ENCODE measurements at places on chromosomes 5 and 9.

GRCh38 chr9:93886911-93887310 is 68.2 kb downstream of the BARX1 start:
- no peak for DNase-seq

DNA sequence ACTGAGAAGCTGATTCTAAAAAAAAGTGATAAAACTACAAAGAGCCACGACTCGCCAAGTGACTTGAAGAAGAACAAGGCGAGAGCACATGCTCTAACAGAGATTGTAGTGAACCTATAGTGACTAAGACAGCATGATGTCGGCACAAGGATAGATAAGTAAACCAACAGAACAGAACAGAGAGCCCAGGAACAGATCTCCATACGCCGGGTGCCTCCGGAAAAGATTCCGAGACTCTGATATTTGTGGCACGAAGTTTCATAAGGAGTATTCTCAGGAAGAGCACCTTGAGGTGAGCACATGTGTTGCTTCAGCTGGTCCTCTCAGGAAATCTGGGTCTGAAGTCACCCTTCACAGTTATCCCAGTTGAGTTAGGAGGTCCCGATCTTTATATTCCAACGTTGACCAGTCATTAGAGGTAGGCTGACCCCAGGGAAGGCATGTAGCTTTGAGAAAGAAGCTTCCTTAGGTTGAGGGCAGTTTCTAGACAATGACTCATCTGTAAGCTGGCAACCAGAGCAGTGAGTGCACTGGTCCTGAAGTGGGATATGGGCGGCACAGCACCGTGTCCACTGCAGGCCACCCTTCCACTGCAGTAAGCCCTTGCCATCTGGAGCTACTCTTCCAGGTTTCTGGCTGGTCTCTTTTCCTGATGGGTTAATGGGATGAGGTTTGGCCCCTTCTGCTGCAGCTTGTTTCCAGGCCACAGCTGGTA is 13.6 kb upstream of the CLK4 start:
- no peak for DNase-seq

GRCh38 chr5:89988129-89988810 is 421.3 kb downstream of the CETN3 start:
- DNase-seq: no peak

DNA sequence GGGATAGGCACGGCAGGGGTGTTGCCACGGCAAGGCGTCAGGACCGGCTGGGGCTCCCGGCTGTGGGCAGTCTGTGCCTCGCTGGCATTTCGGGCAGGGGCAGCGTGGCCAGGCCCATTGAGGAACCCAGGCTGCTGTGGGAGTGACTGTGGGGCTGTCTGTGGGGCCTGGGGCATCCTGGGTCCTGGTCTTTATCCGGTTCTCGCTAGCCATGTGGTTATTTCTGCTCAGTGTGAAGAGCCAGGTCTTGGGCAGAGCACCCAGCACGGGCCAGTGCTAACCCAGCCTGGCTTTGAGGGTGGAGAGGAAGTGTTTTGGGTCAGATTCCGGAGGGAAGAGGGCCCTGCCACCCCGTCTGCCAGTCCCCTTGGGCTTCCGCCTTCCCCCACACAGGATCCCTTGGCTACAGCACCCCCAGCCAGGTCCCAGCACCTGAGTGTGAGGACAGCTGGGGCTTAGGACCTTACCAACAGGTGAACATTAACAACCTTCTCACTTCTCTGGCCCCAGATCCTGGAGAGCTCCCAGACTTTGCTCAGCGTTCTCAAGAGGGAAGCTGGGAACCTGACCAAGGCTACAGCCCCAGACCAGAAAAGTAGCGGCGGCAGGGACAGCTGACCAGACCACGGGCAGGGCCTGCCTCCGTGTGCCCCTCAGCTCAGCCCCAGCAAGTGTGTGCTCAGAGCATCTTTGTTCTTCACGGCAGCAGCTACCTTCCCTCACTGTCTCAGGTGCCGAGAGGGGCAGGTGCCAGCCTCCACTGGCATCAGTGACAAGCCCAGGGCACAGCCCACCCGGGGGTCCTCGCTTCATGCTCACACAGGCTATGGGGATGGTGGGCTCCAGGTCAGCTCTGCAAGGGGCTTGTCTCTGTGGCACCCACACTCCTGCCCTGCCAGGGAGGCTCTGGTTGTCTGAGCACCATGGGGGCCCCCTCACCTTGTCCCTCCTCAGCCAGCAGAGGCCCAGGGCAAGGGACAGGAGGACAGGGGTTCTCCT is 1.1 kb downstream of the SSNA1 start:
- no peak for DNase-seq

GRCh38 chr9:136307215-136307750 is 3.4 kb upstream of the CCDC187 start:
- no peak for DNase-seq

GRCh38 chr9:23492126-23493002 is 333.7 kb downstream of the ELAVL2 start:
- peak; percentile 25 for DNase-seq

DNA sequence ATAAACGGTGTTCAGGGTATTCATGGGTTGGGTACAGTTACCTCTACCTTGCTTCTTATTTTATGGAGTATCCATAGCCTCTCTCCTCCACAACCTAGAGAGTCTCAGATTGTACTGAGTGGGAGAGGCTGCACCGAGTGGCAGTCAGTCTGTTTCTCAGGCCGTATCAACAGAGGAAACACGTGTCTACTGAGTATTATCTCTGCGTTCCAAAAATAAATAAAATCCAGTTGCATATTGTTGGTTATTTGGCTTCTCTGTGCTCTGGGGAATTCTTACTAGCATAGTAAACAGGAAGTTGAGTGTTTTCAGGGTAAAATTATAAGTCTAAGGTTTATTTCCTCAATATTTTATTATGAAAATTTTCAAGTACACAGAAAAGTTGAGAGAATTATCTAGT is 231.0 kb downstream of the ARHGEF28 start:
- DNase-seq: no peak

All from Jurkat, Clone E6-1 (cell line).